Sigmoid colon (tissue), 7 donors: ENCODE measurements at places on chromosomes 4 and X.

DNA sequence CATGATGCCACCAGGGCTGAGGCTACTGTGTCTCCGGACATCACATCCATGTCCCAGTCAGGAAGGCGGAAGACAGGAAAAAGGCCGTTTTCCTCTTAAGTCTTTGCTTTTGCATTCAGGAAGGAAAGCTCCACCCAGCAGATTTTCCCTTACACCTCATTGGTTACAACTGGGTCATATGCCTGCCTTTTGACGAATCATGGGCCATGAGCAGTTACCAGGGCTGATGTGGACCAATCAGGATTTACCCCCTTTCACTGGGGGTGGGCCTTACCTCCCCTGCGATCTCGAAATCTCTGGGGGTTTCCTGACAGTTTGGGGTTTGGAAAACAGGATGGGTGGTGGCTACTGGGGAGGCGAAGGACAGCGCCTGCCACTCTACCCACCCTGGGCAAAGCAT is 52.5 kb upstream of the GRPEL1 start:
- DNase-seq: no peak

DNA sequence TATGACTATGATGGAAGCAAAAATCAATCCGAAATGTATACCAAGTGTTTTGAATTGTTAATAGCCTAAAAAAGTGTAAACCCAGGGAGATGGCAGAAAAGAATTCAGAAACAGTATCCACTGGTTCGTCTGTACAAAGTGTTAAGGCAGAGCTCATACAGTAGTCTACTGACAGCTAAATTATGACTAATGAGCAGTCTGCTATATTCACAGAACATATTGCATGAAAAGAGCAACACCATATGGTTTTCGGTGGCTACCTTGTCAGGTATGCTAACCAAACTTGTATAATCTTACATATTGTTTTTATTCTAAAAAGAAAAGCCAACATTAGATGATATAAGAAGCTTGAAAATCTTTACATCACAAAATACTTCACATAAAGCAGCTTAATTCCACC is 18.5 kb downstream of the EPHA5 start:
- DNase-seq: no peak

DNA sequence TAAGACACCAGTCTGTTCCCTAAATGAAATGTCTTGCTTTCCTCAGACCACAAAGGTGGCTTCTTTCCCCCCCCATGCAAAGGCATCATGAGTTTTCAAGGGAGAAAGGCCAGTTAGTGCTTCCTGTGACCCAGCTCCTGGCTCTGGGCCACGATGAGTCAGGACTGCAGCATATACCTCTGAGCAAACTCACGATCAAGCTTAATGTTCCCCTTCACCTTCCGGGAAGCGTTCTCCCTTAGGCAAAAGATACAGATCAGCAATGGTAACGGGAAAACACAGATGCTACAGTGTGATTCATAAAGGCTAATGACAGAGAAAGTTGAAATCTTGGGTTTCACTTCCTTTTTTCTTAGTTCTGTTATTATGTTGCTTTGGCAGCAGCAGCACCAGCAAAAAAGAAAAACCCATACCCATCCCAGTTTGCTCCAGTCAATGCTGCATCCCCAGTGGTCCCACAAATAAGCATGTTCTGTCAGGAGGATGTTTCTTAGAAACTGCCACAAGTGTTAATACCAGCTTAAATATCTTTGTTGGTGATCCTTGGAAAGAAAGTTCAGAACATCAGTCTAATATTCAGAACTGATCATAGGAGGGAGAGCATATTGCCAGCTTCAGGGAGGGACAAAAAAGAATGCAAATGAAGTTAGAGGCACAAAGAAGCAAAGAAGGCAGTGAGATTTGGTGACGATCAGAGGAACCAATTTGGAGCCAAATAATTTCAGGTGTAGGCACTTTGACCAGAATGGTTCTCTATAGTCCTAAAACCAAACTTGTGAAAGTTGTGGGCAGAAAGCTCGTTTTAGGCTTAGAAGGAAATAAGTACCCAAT is 41.2 kb downstream of the LONRF3 start:
- DNase-seq: peak; percentile 80

DNA sequence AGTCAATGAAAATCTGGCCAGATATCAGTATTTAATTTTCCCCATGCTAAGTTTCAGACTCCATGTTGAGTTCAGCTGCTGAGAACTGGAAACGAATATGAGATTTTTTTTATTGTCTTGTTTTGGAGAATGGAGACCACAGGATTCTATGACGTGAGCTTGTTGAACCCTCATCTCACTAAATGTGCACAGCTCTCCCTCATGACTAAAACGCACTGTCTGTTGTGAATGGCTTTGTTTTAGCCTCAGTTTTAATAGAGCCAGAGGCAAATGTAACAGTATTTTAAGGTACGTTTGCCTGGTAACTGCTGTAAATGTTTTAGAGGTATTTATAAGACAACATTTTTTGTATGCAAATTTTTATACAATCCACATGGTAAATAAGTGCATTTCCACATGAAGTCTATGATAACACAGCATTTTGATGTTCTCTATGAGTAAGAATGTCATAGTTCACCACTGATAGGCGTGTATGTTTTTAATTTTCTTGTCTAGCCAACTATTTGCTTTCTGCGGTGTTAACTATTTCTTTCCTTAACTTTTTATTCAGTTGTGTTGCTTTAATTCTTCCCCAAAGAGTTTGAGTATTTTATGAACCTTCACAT is 1159.3 kb upstream of the TENM3 start:
- DNase-seq: no peak

GRCh38 chr4:25878676-25879075 is 15.9 kb upstream of the SEL1L3 start:
- no peak for DNase-seq

- no peak for DNase-seq
Measured at GRCh38 chr4:113411496-113411938, 350.0 kb downstream of the CAMK2D start.

GRCh38 chr4:1231637-1232360 is 17.1 kb downstream of the CTBP1 start:
- no peak for DNase-seq

GRCh38 chrX:45137531-45137930 is 63.1 kb downstream of the DIPK2B start:
- no peak for DNase-seq

DNA sequence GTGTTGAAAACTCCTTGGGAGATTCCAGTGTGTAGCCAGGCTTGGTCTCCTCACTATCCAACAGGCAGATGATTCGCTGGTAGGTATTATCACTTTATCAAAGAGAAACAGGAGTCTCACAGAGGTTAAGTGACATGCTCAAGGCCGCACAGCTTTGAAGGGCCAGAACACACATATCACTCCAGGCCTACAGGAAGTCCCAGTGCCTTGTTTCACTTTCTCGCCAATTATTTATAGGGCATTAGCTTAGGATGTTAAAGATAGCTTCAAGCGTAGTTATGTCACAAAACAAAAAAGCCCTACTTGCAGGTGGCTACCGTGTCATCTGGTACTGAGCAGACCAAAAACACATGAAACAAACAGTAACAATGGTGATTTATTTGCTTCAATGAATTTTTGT is 13.2 kb downstream of the ATP8A1 start:
- DNase-seq: no peak

- peak; percentile 70 for DNase-seq
Measured at GRCh38 chr4:99816545-99817308, at the start of gene DAPP1. DAPP1 (plus strand) TSS chr4:99816827; CDS start chr4:99816914, 87 bp downstream.

DNA sequence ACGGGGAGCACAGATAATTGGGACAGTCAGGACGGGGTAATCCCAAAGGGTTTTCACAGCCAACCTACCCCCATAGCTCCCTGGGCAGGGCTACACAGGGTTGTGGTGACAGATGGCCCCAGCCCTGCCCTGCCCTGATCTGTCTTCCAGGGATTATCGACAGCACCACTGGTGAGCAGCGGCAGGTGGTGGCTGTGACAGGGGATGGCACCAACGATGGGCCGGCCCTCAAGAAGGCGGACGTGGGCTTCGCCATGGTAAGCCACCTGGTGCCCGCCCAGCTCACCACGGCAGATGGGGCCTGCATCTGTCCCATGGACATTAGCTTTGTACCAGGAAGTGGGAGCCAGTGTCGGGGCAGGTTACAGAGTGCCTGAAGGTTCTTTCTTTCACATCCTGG is 39.3 kb downstream of the ATP2B3 start:
- no peak for DNase-seq

- DNase-seq: no peak
Measured at GRCh38 chrX:137427816-137428215, 138.1 kb upstream of the ZIC3 start.

- no peak for DNase-seq
Measured at GRCh38 chr4:188008377-188008776, 12.8 kb downstream of the ZFP42 start.

DNA sequence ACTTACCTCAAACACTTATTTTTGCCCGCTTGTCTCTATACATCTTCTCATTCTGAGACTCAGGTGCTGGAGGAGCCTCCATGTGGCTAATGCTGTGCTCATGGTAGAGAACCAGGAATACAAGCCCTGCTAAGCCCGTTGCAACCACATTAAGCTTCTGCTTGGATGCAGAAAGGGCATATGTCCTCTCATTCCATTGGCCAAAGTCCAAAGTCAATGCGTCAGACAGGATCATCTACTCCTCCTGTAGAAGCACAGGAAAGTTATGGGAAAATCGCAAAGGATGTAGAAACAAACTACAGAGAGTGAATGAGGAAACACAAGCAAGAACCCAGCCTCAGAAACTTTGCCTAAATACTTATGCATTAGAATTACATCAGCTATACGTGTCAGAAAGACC is 124.5 kb upstream of the AGA start:
- no peak for DNase-seq

- no peak for DNase-seq
Measured at GRCh38 chrX:31355206-31355955, 283.5 kb upstream of the FTHL17 start.

GRCh38 chrX:135346975-135347374 is 37.7 kb downstream of the ETDC start:
- DNase-seq: no peak

GRCh38 chr4:7241597-7242125 is 49.3 kb downstream of the SORCS2 start:
- no peak for DNase-seq

DNA sequence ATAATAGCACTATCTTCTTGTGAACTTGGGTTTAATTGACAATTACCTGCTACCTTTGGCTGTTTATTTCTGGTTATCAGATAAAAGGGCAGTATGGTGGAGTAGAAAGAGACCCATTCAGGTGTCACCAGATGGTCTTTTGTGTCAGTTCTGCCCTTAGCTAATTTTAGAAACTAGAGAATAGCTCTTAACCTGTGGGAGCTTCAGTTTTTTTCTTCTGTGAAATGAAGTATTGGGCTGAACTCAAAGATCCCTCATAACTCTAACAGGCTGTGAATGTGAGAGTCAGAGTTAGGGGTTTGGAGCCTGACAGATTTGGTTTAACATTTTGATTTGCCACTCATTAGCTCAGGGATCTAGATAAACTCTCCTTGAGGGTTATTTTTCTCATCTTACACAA is 335.2 kb downstream of the PPP1R2C start:
- DNase-seq: no peak

GRCh38 chr4:26907731-26908599 is 47.3 kb downstream of the STIM2 start:
- no peak for DNase-seq

GRCh38 chr4:173171987-173172386 is 3.4 kb downstream of the GALNT7 start:
- DNase-seq: no peak

GRCh38 chr4:74267998-74268606 is 40.2 kb upstream of the EPGN start:
- DNase-seq: no peak

GRCh38 chrX:13271511-13271910 is 48.3 kb downstream of the ATXN3L start:
- no peak for DNase-seq

- DNase-seq: no peak
Measured at GRCh38 chr4:8157944-8158709, 486 bp downstream of the ABLIM2 start.

DNA sequence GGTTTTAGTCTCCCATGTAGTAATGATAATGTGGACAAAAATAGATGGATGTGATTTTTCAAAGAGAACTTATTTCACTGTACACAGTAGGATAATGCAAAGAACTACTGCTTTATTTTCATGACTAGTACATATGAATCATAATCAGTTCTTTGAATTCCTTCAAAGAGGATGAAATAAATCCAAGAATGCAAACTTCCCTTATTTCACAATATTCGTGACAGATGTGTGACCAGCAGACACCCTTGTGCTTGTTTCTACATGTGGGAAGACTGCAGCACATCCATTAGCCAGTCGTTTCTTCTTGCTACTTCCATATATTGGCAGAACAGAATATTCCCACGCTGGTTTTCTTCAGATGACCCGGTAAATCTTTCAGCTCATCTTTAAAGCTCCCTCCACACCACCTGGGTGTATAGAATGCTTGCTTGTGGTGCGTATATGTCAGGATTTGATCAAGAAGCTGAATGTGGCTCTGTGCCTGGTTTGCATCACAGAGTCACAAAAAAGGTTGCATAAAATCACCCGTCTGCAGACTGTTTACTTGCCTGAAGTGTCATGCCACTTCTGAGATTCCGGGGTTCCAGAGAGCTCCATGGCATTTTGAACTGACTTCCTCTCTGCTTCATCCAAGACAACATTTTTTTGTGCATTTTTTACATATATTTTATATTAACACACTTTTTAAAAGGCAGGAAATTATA is 47.7 kb upstream of the FAT4 start:
- DNase-seq: no peak

GRCh38 chr4:53059256-53059655 is 197.1 kb downstream of the RASL11B start:
- no peak for DNase-seq

DNA sequence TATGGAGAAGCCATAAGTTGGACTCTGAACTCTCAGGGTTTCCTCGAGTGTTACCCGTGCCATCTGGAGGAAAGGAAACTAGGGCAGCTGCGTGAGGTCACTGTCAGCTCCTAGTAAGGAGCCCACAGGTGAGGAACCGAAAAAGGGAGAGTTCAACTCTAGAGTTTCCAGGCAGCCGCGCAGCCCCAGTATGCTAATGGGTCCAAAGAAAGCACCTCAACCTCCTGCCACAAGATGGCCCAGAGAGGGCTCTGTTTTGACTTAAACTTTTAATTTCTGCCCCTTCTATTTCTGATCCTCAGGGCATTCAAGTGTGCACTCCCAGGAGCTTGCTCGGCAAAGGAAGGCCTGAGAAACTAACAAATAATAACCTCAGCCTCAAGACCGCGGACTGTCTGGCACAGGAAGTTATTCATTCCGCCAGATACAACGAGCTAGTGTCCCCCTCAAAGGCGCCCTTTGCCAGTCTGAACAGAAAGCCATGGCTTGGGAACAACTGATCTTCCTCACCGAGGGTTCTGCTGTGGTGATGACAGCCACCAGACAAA is 13.9 kb downstream of the SCARB2 start:
- no peak for DNase-seq

DNA sequence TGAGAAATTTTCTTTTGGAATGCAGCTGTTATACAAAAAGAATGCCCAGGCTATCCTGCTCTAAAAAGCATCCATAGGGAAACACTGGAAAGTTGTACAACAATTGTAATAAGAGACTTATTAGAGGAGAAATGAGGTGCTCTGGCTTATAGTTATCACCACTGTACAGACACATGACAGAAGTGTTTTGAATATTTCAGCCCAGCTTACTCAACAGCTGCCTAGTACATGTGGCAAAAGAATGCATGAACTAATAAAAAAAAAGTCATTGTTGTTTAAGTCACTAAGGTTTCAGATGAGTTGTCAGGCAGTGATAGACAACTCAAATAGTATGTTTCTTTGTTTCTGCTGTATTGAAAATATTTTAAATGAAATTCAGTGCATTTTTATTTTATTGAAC is 307.7 kb downstream of the GPM6A start:
- DNase-seq: no peak

- no peak for DNase-seq
Measured at GRCh38 chr4:101441446-101441845, 94.1 kb upstream of the PPP3CA start.
